ENCODE measurements at places on chromosomes 5 and 9. TPM values are rescaled to one million over a fixed set of nuclear protein-coding genes. Genes with fewer than 3 reads are reported as not detected.

IFNA7 gene
- not detected for total RNA-seq

TMEM171 gene
- 0.71 TPM for total RNA-seq

IRGM gene
- total RNA-seq = not detected

LMX1B gene
- 1.0 TPM for total RNA-seq

FGF18 gene
- 27.8 TPM for total RNA-seq

IPO11 gene
- total RNA-seq = 21.6 TPM

TAS2R1 gene
- not detected for total RNA-seq

BARHL1 gene
- not detected for total RNA-seq

GFRA3 gene
- 1.9 TPM for total RNA-seq
